ENCODE measurements at places on chromosomes 5 and 9.
A peak's percentile ranks its signal among the peaks of the same experiment; 100 is the strongest.

GRCh38 chr9:93297659-93298497, 113.9 kb downstream of the WNK2 start:
- DNase-seq: no peak

- DNase-seq: no peak
Measured at GRCh38 chr5:145743396-145744061, 91.6 kb downstream of the PRELID2 start.

- no peak for DNase-seq
Measured at GRCh38 chr5:75279321-75279720, 42.6 kb upstream of the ANKRD31 start.

GRCh38 chr9:133714606-133715294, 23.4 kb downstream of the SARDH start:
- peak; percentile 88 for DNase-seq

- DNase-seq: no peak
Measured at GRCh38 chr5:80508844-80509243, 20.9 kb downstream of the FAM151B start.

GRCh38 chr5:115838885-115839518, 2.4 kb downstream of the ATG12 start:
- peak; percentile 80 for DNase-seq

DNA sequence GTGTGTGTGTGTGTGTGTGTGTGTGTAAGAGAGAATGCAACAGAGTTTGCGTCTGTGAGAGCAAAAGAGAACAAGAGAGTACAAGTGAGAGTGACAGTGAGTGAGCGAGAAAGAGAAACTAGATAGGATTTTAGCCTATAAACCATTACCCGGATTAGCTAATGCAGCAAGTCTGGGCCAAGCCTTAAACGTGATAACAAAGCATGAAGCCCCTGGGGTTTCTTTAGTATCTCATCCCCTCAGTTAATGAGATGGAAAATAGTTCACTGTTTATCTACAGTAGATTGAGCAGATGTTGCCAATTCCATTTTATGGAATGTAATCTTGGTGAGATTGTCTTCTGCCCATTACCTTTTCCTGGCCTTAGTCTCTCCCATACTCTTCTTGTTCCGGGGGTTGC, 114.5 kb downstream of the MAT2B start:
- DNase-seq: no peak

DNA sequence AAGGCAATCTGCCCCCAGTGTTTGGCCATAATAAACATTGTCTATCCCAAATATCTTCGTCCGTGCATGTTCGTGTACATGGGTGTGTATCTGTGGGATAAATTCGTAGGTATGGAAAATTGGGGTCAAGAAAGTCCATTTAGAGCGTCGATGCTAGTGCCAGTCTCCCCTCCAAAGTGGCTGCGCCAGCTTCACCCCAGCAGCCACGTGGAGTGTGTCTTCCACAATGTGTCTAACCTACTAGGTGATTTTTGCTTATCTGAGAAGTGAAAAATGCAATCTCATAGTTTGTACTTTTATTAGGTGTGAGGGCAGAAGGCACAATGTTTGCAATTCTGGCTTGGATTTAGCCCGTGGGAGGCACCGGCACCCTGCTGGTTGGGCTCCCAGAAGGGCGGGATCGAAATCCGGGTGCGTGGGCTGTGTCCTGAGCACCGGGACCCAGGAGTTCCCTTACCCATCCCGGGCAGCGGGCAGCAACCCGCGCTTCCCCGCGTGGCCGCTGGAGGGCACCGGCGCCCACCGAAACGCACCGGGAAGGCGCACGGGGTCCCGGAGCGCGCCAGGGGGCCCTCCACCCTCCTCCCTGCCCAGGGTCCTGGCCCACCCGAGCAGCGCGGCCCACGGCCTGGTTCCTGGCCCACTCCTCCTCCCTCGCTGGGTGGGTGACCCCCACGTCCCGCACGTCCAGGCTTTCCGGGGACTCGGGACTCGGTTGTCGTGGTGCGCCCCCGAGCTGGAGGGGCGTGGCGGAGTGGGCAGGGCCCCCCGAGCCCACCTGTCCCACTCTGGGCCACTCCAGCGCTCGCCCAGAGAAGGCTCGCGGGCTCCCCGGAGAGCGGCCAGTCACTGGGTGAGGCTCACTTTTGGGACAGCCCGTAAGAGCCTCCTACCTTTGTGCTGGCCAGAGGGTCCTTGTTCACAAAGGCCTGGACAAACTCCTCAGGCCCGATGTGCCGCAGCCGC, 55.4 kb upstream of the RNF130 start:
- peak; percentile 4 for DNase-seq

DNA sequence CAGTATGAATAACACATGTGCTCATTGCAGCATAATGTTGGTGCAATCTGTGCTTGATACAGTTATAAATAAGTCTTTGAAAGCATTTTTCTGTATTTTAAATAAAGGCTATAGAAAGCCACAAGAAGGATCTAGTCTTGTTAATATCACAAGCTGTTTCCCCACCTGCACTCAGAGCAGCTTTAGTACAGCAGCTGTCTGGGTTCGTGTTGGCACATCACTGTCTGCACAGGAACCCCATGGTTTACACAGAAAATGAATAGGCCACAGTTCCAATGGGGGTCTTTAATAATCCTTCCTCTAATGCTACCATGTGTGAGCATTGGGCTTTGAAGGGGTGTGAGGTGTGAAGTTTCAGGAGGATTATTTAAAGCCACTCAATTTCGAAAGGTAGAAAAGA, 2269.7 kb downstream of the MAT2B start:
- DNase-seq: no peak

GRCh38 chr5:82421119-82421518, 143.0 kb upstream of the RPS23 start:
- peak; percentile 92 for DNase-seq

DNA sequence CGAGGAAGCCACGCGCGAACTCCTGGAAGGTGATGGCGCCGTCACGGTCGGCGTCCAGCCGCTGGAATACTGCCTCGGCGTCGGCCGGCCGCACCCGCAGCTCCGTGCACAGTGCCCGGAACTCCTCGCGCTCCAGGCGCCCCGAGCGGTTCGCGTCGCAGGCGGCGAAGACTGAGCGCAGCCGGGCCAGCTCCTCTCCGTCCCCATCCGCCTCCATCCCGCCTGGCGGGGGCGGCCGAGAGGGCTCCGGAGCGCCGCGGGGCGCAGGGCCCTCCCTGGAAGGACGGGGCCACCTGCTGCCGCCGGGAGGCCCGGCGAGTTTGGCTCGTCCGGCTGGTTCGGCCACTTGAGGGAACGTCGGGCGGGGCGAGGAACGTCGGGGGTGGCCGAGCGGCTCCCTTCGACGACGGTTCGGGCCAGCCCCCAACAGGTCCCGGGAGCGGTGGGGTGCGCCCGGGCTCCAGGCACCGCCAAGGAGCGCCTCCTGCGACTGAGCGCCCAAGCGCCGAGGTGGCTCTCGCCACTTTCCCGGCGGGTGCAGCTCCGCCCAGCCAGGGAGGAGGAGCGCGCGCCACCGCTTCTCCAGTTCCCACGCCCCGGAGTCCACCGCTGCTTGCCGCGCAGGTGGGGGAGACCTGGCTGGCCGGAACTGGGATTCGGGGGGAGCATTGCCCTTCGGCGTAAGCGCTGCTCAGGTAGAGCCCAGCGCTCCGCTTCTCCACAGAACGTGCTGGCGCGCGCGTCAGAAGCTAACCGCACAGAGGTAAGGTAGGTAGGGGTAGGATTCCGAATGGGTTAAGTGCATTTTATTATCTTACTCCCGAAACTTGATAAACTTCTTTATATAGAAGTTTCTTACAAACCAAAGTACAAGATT, at the start of gene RASEF:
RASEF (minus strand) TSS at position 492 of the 877 bp plus-strand sequence; CDS start at position 217, 275 bp downstream.
- no peak for DNase-seq

- DNase-seq: peak; percentile 69
Measured at GRCh38 chr5:115600766-115601165, 1.5 kb downstream of the TICAM2 start.

GRCh38 chr5:177479774-177480173, 6.3 kb upstream of the DBN1 start:
- DNase-seq: peak; percentile 86

DNA sequence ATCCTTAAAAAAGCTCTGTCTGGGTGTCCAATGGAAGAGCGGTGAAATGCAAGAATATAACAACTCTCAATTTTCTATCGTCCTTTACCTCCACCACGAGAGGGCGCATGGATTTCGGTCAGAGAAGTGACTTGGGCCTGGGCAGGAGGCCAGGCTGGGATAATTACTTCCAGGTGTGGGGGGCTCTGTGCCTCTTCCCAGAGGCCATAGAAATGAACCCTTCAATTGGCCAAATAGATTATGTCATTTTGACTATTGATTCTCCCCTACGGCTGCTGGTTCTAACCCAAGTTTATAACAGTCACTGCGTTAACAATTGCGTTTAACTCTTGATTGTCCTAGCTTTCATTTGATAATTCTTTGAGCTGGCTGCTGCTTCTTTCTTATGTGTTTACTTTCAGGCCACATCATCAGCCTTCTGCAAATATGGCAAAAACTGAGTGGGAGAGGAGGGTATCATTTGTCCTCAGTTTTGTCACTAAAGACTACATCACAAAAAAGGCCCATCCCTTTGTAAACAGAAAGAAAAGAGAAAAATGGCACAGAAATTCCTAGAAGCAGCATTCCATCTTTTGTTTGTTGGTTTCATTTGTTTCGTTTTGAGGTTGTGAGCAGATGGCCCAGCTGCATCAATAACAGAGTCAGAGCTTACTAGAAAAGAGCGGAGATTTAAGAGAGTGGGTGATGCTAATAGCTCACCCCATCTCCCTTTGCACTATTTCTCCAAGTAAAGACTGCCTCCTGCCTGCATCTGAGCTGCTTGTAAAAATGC, 45.4 kb upstream of the ZFR start:
- peak; percentile 93 for DNase-seq

DNA sequence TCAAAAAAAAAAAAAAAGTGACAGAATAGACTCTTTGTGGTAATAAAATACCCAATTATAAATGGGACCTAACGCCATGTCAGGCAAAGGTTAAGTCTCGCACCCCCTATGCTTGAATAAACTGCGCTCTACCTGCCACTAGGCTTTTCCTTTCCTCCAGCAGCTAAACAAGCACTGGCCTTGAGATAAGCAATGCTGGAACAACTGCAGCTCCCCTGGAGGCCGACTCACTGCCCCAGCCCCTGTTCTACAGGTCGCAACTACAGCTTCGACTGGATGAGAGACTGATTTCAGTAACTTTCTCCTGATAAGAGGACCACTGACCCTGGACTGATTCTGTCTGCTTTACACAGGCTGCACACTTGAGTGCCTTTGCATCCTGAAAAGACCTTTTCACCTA, 210.2 kb downstream of the HSPA4 start:
- no peak for DNase-seq

DNA sequence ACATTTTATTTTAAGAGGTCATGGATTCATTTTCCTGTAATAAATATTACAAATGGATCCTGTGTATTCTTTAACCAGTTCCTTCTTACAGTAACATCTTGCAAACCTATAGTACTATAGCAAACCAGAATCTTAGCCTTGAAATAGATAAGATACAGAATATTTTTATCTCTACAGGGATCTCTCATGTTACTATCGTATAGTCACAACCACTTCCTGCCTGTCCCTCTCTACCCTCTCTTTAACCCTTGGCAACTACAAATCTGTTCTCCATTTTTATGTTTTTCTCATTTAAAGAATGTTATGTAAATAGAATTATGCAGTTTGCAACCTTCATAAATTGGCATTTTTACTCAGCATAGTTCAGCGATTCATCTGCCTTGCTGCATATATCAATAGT, 454.0 kb downstream of the DIRAS2 start:
- DNase-seq: no peak

DNA sequence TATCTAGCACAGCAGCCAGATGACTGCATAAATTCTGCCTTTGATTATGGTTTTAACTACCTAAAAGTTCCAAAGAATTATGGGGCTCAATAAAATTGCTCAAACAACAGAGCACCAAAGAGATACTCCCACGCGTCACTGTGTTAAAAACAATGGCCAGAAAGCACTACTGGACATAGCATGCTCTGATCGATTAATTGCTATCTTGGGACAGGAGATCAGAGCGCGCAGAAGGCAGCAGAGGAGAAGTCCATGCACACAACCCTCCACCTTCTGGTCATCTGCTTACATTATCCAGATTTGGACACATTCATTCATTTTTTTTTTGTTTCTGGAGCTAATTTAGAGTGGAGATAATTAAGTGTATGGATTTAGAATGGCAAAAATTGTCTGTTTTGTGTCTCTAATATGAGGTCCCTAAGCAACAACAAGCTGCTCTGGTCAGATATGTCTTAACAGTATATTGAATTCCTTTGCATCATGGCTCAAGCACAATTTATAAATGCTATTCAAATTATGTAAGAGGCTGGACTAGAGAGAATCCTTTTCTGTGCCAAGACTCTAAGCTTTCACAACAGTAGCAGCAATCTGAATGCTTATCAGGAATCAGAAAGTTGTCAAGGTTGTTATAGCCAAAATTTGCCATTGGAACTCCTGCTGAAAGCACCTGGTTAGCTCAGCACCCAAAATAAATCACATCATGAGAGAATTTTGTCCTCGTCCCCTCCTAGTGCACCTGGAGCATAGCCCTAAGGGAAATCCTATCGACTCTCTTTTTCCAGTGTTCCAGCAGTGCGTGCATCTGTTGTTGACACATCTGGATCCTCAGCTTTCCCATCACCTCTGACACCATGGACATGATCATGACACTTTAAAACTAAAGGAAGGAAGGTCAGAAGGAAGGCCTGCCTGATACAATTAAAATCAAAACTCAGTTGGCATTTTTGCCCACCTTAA, 98.6 kb upstream of the HMHB1 start:
- peak; percentile 30 for DNase-seq
